Glomerular endothelial cell (primary cell): ENCODE measurements at places on chromosomes 4 and X. TPM values are rescaled to one million over a fixed set of nuclear protein-coding genes. Genes with fewer than 3 reads are reported as not detected.

GRCh38 chr4:176751061-176751460 is 41.7 kb downstream of the VEGFC start:
- DNase-seq = no peak

- no peak for DNase-seq
These were observed 84.8 kb downstream of the CHIC1 start for GRCh38 chrX:73647632-73648322.

DNA sequence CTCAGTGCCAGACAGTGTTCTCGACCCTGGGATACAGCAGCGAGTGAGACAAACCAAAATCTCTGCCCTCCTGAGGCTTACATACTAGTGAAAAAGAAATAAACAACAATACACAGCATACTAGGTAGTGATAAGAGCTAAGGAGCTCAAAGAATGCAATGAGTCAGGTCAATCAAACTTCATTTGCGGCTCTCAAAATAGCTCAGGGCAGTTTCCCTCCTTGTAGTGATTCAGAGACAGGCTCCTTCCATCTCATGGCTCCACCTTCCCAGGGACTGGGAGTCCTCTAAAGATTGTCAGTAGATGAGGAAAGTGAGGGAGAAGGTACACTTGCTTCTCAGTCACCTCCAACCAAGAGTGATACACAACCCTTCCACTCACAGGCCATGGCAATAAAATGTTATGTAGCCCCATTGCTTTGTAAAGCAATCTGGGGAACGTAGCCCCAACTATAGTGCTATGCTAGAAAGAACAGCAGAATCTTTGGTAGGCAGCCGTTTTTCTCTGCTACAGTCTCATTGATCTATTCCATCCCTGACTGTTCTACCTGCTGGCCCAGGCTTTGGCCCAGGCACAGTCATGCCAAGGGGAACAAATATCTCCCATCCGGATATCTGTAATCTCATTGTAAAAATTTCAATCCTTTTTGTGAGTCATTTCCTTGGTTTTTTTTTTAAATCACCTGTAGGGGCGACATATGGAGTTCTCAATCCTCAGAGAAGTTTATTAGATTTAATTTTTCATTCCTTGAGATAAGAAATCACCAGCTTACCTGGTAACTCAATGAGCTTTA is 183.1 kb upstream of the S100G start:
- no peak for DNase-seq

TCEAL9 gene
- 106 and 126 TPM in 2 replicates for total RNA-seq

TACR3 gene
- not detected in 2 replicates for total RNA-seq

DNA sequence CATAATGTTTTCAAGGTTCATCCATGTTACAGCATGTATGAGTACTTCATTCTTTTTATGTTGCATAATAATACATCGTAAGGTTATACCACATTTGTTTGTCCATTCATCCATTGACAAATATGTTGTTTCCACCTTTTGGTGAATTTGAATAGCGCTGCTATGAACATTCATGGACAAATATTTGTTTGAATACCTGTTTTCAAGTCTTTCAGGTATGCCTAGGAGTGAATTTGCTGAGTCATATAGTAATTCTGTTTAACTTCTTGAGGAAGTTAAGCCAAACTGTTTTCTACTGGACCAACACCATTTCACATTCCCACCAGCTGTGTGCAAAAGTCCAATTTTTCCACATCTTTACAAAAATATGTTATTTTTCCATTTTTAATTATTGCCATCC is 31.5 kb downstream of the IRS4 start:
- DNase-seq = no peak

GRCh38 chr4:47312170-47312569 is 151.3 kb downstream of the COMMD8 start:
- DNase-seq = no peak

- no peak for DNase-seq
These were observed 1840.1 kb downstream of the PCDH7 start for GRCh38 chr4:32560306-32560705.

DNA sequence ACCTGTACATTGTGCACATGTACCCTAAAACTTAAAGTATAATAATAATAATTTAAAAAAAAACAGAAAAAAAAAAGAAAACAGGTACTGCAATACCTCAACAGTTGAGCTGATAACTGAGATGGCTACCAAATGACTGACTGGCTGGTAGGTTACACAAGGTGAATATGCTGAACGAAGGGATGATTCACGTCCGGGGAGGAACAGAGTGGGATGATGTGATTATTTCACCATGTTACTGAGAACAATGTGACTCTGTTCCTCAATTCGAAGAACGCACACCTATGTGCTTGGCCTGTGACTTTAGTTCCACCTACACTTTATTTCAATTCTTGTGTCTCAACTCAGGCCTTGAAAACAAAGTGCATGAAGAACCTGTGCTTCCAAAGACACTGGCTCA is 111.7 kb downstream of the CXXC4 start:
- DNase-seq = no peak

DNA sequence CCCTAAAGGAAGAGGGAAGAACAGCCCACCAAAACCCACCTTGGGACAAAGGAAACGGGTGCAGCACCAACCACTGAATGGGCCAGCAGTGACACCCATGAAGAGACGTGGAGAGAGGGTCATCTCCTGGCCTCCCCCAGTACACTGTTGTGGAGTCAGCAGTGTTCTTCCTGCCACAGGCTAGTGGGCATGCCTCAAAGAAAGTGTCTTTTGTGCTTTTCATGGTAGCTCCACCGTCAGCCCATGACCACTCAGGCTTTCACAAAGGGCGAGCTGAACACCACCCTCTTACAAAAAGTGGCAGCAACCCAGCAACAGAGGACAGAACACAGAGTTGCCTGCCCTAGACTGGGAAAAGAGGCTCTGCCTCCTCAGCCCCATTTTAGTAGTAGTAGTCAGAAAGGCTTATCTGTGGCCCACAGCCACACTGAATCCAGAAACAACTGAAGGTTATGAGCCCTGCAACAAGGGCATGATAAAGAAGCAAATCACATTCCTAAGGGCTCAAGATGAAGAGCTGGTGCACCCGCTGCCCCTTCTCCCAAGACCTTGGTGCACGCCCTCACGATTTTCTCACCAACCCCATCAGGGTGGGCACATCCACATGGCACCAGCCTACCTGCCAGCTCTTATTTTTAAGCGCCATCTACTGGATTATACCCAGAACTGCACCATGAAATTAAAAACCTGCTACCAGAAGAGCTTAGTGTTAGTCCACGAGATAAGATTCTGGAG is 53.1 kb downstream of the RAB28 start:
- DNase-seq = no peak

GRCh38 chr4:47209833-47210232 is 178.5 kb downstream of the GABRB1 start:
- DNase-seq = no peak

DNA sequence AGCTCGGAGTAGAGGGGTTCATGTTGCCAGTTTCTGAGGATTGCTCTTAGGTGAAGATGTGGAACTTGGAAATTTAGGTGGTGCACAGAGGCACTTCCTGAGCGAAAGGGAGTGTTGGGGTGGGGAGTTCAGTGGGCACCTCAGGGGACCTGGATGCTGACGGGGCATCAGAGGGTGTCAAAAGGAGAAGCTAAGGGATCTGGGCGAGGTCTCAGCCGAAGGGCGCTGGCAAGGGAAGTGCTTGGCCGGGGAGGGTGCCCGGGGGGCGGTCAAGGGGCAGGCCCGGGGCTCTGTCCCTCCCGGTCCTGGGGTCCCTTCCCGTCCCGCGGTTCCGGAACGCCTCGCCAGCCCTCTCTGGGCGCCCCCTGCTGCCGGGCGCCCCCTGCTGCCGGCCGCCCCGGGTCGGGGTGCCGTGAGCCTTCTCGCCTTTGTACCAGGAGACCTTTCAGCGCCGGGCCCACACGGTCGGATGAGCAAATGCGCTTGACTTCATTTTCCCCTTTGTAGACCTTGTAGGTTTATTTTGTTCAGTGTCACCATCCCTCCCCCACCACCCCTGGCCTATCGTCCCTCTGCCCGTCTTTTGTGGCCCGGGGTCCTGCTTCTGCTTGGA is 3.0 kb upstream of the PHOX2B start:
- no peak for DNase-seq

GRCh38 chrX:7145454-7145853 is 2.1 kb upstream of the STS start:
- no peak for DNase-seq

- no peak for DNase-seq
These were observed 287.7 kb downstream of the STIM2 start for GRCh38 chr4:27148211-27148895.

DNA sequence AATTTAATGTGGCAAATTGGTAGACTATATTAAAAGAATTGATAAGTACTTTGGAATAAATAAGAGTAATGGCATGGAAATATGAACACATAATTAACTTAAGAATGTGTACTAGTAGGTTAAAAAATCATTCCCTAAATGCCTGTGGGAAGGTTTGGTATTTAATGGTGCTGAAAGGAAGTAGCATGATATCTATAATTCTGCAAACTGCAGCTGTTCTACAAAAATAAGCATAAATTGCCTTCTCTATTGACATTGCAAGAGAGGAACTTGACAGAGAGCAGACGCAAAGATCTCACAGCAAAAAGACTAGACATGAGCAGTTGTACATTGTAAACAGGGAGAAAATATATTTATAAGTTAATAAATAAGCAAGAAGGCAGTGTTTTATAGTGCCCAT is 752.5 kb upstream of the PCDH10 start:
- DNase-seq = no peak

VCX gene
- total RNA-seq = not detected in 2 replicates

PDK3 gene
- total RNA-seq = 6.4 and 11.4 TPM in 2 replicates

DNA sequence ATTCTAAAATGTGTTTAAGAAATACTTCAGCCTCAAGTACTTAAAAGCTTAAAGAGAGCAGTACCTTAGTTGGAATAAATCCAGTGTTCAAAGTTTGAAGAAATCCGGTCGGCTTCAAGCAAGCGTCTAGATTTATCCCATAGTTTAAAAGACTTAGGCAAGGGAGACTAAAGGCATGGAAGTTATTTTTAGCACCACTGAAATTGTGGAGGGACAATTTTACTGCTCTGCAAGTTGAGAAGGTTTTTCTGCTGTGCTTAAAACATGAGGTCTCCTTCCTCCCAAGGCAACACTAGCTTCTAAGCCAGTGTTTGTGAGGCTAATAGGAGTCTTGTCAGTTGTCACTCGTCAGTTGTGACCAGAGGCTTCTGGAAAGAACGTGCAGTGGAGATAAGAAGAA is 183.5 kb downstream of the MSL3 start:
- DNase-seq = no peak
